Stimulated activated CD4-positive, alpha-beta T cell treated with anti-CD3 and anti-CD28 coated beads, TNF-alpha, amount 100 ng/mL, for 1 hour (primary cell): ENCODE measurements at places on chromosomes 6 and 20.

DNA sequence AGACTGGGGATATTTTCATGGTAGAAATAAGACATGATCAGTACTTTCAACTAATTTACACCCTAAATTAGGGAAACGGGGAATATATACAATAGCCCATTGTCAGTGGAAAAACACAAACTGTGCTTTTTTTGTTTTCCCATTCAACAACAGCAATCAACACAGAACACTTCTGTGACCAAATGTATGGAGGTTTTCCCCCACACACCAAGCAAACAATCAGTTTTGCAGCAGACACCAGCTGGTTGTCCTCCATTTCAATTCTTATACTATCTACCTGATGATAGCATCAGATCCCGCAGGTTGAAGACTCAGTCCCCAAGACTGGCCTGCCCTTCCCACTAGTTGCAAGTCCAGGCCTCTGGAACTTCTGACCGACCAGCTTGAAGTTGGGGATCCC lies 4.5 kb downstream of the HINT3 start:
- DNase-seq, result no peak

GRCh38 chr6:72622094-72622940 lies 453 bp downstream of the KCNQ5 start:
- no peak for DNase-seq

GRCh38 chr6:42509256-42509655 lies 54.6 kb upstream of the UBR2 start:
- DNase-seq, result no peak

- DNase-seq, result no peak
Measured at GRCh38 chr20:62577490-62577836, 64.8 kb upstream of the SLCO4A1 start.
